ENCODE measurements at places on chromosomes 3 and 15.

GRCh38 chr3:101687142-101687931, 819 bp upstream of the RPL24 start:
- DNase-seq, result no peak

DNA sequence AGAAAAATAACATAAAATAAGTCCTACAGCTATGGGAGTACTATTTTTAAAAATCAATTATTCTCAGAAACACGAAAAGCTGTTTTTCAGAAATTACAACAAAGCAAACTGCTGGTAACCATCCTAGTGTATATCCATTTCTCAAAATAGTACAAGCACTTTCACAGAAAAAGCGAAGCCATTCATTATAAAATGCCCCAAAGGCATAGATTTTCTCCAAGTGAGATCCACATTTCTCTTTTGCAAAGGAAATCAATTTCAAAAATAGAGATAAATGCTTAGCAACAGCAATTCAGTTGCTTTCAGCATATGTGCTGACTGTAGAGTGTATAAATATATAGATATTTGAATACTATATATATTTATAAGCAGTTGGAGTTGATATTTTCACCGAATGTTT, 1266.3 kb downstream of the SI start:
- no peak for DNase-seq

DNA sequence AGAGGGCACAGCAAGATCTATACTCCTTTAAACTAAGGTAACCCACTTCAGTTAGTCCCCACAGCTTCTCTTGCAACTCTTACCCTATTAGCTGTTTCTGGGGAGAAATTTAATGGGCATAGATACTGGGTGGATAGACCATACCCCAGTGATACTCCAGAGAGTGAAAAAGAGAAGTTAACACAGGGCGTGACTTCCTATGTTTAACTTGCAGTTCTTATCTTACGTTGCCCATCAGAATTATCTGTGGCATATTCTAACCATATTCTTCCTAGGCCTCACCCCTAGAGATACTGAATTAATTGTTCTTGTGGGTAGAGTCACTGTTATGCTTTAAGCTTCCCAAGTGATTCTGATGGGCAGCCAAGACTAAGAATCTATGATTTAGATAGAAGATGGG, 485.4 kb upstream of the TPRG1 start:
- no peak for DNase-seq

GRCh38 chr3:78855190-78855589, 912.6 kb downstream of the ROBO1 start:
- no peak for DNase-seq

GRCh38 chr15:73972984-73973682, 19.0 kb downstream of the STOML1 start:
- DNase-seq, result peak; percentile 82

- no peak for DNase-seq
These were observed 59.8 kb downstream of the AGTR1 start for GRCh38 chr3:148757238-148758215.

DNA sequence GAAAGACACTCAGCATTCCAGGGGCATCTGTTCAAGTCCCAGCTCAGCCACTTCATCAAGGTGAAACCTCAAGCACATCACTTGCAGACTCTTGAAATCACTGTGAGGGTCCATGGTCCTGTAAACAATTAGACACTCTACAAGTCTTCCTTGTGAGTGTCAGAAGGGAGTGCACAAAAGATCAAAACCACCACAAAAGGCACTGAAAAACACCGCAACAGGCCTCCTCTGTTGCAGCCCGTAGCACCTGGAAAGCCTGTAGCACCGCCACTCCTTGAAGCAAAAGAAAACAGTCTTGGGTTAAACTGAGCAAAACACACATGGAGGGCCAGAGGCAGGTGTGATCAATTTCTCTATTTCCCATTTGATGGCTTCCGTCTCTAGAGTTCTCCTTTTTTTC, 63.8 kb upstream of the SNRK start:
- no peak for DNase-seq

- DNase-seq, result no peak
These were observed 284.2 kb downstream of the SV2B start for GRCh38 chr15:91384189-91384730.

GRCh38 chr3:139122612-139123011, 77.9 kb upstream of the PRR23C start:
- no peak for DNase-seq

DNA sequence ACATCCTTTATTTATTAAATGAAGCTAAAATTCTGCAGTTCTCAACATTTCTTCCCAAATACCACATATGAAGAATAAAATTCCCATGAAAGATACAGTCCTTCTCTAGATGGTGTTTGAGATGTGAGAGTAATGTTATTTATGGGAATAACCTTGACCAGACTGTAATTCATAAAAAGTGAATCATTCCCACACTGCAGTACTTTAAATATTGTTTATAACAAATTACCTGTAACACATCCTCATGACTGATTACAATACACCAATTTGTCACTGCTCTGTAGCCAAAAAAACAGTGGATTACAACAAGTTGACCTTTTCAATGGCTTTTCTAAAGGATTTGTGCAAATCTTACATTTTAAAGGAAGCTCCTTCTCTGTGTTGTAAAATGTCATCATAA, 651.3 kb downstream of the NSUN3 start:
- DNase-seq, result no peak

- no peak for DNase-seq
These were observed 137.5 kb upstream of the LRTM1 start for GRCh38 chr3:55065331-55065730.

- DNase-seq, result no peak
These were observed 7.3 kb upstream of the ZNF592 start for GRCh38 chr15:84741121-84741520.

GRCh38 chr15:37872661-37873060, 61.8 kb upstream of the TMCO5A start:
- no peak for DNase-seq

- no peak for DNase-seq
These were observed 111.7 kb downstream of the CHSY1 start for GRCh38 chr15:101139986-101140696.

- DNase-seq, result no peak
These were observed 79.2 kb downstream of the MEX3B start for GRCh38 chr15:81966631-81967030.

DNA sequence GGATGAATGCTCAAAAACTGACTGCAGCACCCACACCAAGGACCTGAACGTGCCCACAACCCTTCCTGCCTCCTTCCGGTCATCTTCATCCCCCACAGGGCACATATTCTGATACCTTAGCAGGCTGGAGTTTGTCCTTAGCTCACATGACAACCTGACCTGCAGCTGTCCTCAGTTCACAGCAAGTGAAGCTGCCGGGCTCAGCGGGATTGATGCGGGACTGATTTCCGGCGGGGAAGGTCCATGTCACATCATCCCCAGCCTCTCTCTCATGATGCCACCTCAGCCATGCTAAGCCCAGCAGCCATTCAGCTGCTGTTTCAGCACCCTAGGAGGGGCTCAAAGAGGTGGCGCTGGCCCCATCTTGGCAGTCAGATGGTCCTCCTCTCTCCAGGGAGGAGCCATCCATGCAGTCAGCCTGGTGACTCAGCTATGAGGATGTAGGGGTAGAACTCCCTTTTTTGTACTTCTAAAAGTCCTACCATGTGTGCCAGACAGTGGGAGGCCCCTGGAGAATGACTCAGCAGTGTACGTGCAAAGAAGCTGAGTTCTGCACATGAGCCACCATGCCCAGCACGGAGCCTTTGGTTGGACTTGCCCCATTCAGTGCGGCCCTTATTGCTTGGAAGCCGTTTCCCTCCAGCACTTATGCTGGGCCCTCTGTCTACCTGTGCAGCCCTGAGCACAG, 9.5 kb downstream of the CA12 start:
- DNase-seq, result no peak

DNA sequence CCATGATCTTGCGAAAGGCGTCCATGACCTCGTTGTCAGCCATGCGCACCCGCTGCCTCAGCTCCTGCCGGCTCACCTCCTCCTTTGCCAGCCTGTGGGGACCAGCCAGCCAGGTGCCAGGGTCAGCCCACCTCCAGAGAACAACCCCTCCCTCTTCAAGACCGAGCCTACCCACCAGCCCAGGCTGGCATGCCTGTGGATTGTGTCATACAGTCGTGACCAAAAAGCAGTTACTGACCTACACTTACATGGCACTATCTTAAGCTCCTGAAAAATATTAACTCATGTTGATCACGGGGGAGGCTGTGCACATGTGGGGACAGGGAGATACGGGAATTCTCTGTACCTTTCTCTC, 10.7 kb upstream of the CAMK1 start:
- no peak for DNase-seq

DNA sequence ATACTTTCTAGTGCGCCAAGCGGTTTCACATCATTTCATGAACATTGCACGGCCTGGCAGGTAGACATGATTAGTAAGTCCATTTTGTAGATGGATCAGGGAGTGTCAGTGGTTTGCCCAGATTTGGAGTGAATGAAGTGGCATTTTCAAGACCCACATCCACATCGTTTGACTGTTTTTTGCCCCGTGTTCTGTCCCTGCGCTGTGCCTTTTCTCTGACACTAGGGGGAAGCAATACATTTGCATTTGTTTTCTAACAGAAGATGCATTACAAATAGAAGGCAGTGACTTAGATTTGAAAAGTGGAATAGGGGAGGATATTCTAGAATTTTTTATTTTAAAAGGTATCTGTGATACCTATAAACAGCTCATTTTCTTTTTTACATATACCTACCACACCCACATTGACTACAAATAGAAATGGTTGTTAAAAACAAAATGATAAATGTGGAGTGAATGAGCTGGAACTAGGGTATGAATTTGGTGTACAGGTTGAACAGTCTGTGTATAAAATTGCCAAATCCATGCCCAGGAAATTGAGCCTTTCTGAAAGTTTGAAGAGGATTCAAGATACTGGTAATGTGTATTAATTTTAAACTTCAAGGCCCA, 98.0 kb downstream of the USP13 start:
- no peak for DNase-seq

DNA sequence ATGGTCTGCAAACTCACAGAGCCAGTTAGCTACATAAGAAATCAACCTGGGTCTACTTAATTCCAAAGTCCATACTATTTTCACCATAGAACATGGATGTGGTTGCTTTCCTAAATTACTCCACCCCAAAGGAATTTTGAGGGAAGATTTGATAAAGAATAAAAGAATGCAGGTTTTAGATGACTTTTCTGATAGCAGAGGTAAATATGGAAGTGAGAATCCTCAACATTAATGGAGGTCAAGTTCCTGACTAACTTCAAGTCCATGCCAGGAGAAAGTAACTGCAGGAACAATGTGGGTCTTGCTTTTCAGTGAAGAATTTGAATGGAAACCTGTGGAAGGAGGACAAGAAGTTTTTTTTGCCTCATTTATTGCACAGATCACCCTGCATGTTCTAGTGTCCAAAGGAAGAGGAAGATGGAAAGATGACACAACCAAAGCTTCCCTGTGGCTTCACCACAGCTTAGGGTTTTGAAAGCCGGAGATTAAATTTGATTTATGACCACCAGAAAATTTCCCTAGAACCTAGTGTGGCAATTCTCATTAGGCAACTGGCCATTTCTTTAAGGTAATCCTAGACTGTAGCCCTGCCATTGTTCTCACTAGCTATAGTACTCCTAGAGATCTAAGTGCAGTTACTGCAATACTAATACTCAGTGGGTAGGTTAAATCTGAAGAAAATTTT, 429.7 kb downstream of the RAP2B start:
- no peak for DNase-seq

- no peak for DNase-seq
These were observed at the start of gene PSTPIP1 for GRCh38 chr15:76994971-76995945. PSTPIP1 (plus strand) TSS chr15:76995126; CDS start chr15:76995574, 448 bp downstream.

GRCh38 chr15:35657679-35658311, 111.8 kb upstream of the DPH6 start:
- DNase-seq, result no peak

DNA sequence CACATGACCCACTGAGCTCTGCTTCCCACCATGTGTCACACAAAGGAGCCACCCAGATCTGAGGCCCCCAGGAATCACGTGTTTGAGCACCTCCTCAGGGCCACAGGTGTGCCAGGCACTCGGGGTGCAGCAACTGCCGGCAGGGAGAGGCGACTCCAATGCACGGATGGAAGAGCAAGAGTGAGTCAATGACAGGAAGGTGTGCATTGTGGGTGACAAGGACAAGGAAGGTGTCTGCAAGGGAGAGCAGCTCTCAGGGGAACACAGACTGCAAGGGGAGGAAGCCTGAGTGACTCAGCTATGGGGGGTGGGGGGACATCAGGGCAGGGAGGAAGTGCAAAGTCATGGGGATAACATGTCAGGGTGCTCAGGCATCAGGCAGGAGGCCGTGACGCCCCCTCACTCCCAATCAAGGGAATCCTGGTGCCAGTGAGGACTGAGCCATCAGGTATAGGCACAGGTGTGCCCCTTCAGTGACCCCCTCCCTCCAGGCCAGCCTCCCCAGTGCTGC, 67.4 kb downstream of the NUP210 start:
- DNase-seq, result peak; percentile 11

DNA sequence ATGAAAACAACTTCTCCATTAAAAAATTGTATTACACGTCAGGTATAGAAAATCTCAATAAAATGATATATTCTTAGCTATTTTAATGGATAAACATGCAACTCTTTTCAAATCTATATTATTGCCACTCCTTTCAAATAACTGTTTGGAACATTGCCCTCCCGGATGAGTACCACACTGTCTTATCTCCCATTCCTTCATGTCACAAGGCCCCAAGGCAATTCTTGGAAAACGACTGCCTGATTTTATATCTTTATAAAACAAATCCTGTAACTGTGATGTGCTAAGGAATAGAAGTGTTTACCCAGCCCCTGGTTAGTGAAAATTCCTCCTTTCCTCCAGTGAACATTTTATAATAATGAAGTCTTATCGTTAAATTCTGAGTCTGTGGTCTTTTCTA, 6.2 kb upstream of the ZNF619 start:
- DNase-seq, result peak; percentile 66

DNA sequence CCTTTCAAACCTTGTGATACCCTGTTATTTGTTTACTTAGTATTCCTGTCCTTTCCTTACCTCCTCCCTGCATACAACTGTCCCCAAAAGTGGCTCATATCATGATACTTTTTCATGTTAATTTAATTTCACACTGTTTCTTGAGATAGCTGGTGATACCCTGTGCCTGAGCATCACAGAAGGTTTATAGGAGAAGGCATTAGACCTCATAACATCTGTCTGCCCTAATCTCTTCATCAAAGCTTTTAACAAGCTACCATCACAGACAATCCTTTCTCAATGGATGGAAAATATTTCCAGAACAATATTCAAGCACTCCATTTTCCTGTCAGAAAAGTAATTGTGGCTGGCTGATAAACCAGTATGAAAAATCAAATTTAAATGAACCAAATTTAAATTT, 81.6 kb downstream of the SSR3 start:
- DNase-seq, result no peak

- no peak for DNase-seq
These were observed 15.2 kb downstream of the TIPARP start for GRCh38 chr3:156689608-156690007.

GRCh38 chr3:194257916-194258668, 93.0 kb downstream of the CPN2 start:
- no peak for DNase-seq

Data from hematopoietic multipotent progenitor cell treated with erythropoietin and hydrocortisone succinate and interleukin-3 and kit ligand, for 15 days (in vitro differentiated cells).